Stimulated activated CD8-positive, alpha-beta memory T cell treated with anti-CD3 and anti-CD28 coated beads, Interleukin-7, amount 100 ng/mL, for 1 hour (primary cell): ENCODE measurements at places on chromosomes 6 and 20.

DNA sequence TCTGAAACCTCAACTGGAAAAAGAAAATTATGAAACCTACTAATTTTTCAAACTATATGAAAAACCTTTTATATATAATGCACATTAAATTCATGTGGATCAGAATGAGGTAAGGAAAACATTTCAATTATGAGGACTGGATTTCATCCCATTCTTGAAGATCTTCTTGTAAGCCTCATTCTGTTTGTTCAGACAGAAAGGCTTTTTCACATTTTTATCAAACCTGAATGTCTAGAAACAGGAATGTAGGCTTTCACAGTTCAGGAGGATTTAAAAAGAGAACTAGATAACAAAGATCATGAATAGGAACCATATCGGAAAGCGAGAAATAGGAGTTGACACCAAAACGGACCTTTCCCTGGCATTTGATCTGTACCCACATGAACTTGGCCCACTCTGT is 192.5 kb upstream of the KCNK16 start:
- DNase-seq: no peak

DNA sequence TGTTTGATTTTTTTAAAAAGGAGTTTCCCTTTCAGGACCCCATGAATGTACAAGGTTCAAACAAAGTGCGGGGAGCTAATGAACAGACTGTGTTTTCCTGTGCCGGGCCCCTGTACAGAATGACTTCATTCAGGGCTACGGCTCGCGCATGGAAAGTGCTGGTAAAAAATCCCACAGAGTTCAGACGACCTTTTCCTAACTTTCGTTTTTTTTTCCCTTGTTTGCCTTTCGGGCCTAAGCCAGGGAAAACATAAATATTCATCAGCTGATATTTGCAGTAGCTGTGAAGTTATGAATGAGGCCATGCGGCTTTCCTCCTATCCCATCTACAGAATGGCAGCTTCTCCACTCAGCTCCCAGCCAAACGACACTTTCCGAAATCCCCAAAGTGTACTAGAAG is 74.0 kb downstream of the HAO1 start:
- no peak for DNase-seq

GRCh38 chr20:3101251-3101650 is 16.7 kb upstream of the AVP start:
- DNase-seq: no peak

DNA sequence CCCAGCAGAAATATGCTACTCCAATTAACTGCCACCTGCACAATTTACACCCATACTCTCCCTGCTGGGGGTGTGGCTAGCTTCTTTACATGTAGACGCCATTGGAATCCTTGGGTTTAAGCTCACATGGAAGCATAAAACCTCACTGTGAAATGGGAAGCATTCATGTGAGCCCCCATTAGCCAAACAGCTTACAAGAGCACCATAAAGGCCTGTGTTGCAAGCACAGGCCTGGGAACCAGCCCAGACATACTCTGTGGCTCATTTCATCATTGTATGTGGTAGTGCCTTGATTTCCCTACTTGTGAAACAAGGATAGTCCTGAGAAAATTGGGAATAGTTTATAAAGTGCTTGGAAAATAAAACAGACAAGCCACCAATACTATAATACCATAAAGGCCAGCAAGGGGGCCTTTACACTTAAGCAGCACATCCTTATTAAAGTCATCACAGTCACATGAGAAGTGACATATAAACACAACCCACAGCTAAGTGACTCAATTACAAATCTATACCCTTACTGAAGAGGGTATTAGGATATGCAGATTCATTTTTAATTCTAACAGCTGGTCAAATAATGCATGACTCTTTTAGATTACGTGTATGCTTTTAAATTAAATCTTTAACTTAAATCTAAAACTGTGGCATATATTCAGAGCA is 6.8 kb downstream of the ADNP start:
- DNase-seq: no peak

- no peak for DNase-seq
These were observed 373.0 kb downstream of the ZFAND3 start for GRCh38 chr6:38192487-38192886.

GRCh38 chr20:53130795-53131194 is 158.6 kb downstream of the TSHZ2 start:
- no peak for DNase-seq

GRCh38 chr6:155130161-155130853 is 133.5 kb upstream of the CLDN20 start:
- DNase-seq: no peak

DNA sequence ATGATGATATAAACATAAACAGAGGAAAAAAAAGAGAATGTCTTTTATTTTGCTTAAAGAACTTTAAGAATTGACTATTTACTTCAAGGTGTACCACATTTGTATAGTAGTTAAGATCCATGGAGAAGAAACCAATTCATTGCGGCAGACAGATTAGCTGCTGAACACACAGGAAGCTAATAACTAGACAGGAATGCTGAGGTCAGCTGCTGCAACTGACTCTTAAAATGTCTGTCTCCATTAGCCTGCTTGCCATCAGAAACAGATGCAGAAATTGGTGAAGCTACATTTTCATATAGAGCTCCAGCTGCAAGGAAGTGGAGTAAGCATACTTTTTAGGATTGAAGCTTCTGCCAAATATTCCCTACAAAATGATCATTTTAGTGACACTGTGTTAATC is 939.5 kb downstream of the EPHA7 start:
- DNase-seq: no peak

- DNase-seq: no peak
These were observed 38.7 kb upstream of the MTHFD1L start for GRCh38 chr6:150826788-150827187.

- no peak for DNase-seq
These were observed 6.4 kb downstream of the ACSS1 start for GRCh38 chr20:25051386-25052155.

DNA sequence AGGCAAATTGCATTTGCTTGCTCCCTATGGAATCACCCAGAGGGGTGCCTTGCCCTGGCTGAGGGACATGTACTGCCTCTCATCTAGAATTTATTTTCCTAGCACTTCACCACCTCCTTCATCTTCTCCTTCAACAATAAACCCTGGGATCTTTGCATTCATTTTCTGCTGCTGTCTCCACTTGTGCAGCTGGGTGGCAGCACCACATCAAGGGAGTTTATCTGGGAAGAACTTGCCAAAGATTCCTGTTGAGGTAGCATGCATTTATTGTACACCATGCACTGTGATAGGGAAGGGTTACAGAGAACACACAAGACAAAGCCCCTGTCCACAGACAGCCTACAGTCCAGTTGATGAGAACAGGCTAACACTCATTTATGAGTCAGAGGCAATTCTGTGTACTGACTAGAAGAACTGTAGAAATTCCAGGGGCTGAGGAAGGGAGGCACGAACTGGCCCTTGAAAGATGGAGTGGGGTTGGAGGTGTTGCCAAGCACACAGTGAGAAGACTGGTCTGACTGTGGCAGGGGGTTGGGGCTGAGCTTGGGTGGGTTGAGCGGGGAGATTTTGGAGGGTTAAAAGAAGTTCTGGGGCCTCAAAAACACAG is 17.5 kb downstream of the C20orf173 start:
- no peak for DNase-seq

GRCh38 chr20:37357481-37358365 is 11.8 kb downstream of the SRC start:
- no peak for DNase-seq

DNA sequence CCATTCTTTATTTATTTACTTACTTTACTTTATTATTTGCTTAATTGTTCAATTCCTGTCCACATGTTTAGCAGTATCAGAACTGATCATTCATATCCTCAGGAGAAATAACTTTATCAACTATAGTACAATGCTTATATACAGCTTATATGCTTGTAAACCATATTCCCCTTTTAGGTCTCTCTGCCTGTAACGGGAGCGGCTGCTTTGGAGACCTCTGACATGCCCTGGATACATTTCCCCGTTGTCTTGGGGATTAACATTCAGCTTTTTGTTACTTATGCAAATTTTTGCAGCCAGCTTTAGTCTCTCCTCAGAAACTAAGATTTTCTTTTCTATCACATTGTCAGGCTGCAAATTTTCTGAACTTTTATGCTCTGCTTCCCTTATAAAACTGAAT is 17.6 kb upstream of the FUT9 start:
- DNase-seq: no peak

- no peak for DNase-seq
These were observed 39.8 kb downstream of the STX11 start for GRCh38 chr6:144190080-144190479.

DNA sequence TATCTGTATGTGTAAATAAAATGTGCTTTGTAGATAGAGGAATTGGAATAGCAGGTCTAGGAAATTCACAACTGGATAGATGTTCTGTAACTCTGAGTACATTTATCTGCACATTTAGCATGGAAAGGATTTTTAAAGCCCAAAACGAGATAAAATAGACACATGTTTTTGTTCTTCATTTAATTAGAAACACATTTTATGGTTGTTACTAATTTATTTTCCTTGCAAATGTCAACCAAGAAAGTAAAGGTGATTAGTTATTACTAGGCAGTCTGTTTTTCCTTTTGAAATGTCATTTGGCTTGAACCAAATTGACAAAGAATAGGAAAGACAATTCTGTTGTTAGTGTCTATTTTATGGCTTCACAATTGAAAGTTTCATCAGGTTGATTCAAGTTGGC is 769 bp downstream of the PRL start:
- no peak for DNase-seq

DNA sequence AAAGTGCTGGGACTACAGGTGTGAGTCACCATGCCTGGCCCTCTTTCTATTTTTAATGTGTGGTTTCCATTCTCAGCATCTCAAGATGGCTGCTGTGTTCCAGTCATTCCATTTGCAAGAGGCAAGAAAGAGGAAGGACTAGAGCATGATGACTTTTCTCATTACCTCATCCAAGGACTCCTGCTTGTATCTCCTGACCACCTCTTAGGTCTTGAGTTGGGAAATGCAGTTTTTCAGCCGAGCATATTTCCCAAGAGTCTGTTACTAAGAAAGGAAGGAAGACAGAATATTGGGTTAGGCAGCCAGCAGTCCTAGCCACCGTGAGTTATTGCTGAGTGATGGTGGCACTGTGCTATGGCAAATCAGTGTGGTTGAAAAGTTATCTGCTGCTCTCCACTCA is 108.4 kb upstream of the INSM1 start:
- no peak for DNase-seq

- no peak for DNase-seq
These were observed 205.3 kb upstream of the TCF21 start for GRCh38 chr6:133683606-133684005.

- DNase-seq: no peak
These were observed 450.9 kb downstream of the GJA1 start for GRCh38 chr6:121886223-121886830.
